Activated naive CD4-positive, alpha-beta T cell (primary cell): ENCODE measurements at places on chromosomes 7 and 10.

- DNase-seq = no peak
These were observed 64.4 kb downstream of the RAB18 start for GRCh38 chr10:27568196-27569175.

- DNase-seq = no peak
These were observed 606 bp upstream of the RABGEF1 start for GRCh38 chr7:66739953-66740301.

GRCh38 chr7:135966341-135967043, 10.7 kb downstream of the MTPN start:
- DNase-seq = no peak

DNA sequence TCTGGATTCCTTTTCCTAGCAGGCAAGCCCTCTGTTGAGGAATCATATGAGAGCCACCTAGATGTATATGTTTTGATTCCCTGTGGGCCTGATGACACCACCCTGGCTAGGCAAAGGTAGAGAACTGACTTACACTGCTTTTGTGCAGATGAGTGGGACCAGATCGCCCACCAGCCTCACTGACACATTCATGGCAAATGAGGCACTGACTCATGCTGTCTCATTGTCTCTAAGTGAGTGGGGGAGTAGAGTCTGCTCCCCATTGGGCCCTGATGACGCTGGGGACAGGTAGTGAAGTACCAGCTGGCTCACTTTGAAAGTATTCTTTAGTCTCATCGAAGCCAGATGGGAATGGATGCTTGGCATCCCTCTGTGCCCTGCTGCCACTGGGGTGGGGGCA, 326.3 kb downstream of the ABCA13 start:
- no peak for DNase-seq

- no peak for DNase-seq
These were observed 186.6 kb downstream of the RAB11FIP2 start for GRCh38 chr10:117860135-117860534.

- no peak for DNase-seq
These were observed 160.1 kb upstream of the TNS3 start for GRCh38 chr7:47741984-47742383.

- no peak for DNase-seq
These were observed 11.3 kb downstream of the MRPS33 start for GRCh38 chr7:141003172-141004065.

GRCh38 chr10:5800782-5801181, 12.5 kb downstream of the GDI2 start:
- DNase-seq = no peak

GRCh38 chr7:16954321-16954720, 72.5 kb upstream of the AGR3 start:
- no peak for DNase-seq

DNA sequence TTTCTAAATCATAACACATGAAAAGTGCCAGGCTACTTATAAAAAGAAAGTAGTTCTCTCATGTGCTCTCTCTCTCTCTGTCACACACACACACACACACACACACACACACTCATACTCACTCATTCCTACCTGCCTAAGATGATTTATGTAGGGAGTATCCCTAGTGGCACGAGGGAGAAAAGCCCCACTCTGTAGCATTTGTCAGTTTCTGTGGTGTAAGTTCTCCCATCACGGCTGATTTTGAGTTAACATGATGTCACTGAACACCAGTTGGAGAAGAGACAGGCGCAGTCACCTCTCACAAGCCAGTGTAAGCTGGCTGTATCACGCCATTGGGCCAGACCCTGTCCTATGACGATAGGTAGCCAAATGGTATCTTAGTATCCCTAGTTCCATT, 395.4 kb downstream of the SFMBT2 start:
- no peak for DNase-seq

DNA sequence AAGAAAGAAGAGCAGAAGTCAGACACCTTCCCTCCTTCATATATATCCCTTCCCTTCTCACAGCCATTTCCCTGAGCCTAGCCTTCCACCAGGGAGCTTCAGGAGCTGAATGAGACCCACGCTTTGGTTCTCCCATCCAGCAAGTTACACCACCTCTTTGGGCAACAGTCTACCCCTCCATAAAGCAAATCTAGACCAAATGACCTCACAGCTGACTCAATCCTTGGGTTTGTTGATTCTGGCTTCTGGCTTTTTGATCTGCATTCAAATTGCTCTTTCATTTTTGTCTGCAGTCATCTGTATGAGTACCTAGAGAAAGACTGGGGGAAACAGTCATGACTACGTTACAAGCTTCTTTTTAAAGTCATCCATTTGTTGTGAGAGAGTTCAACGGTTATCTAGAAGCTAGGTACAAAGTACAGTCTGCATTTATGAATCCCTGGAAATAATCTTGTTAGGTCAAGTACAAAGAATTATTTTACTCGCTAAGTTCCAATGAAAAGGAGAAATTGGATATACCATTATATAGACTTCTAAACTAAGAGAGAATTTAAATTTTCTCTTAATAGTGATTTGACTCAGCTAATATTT, 86.3 kb downstream of the RAB11FIP2 start:
- DNase-seq = no peak

- no peak for DNase-seq
These were observed 40.2 kb downstream of the ARL4A start for GRCh38 chr7:12727455-12728191.

GRCh38 chr10:32941357-32941756, 16.7 kb downstream of the ITGB1 start:
- no peak for DNase-seq

DNA sequence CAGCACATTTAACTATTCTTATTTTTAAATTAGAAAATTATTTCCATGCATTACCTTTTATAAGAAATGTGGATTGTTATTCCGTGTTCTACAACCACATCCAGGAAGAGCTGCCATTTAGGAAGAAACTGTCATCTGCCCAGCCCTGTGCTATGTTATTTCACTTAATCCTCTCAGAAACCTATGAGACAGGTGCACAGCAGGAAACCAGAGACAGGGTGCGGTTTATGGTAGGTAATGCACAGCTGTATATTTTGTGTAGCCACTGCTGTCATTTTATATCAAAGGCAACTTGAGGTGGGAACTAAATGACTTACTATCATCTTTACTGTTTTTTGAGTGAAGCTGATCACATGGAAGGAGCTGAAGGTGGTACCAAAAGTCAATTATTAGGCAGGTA, 232.3 kb downstream of the MAGI2 start:
- DNase-seq = no peak
